Activated T-cell treated with anti-CD3 and anti-CD28 coated beads, Interleukin-2, amount 50 U/mL, for 48 hours (primary cell): ENCODE measurements at places on chromosomes 2 and 18.

DNA sequence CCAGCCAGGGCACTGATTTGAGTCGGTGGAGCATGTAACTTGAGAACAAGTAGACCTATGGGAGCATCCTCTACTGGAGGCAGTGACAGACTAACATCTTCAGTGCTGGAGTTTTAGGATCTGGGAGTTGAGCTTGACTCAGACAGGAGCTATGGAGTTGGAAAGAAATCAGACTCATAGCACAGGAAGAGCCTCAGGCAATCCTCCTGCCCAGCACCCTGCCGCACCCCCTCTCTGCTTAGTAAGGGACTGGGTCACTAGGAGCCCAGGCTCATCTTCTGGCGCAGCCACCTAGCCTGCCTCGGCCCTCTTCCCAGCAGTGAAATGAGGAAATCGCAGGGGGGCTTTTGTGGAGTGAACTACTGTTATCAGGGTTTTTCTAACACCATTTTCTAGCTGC lies 3.6 kb downstream of the ARID5A start:
- DNase-seq, result no peak

DNA sequence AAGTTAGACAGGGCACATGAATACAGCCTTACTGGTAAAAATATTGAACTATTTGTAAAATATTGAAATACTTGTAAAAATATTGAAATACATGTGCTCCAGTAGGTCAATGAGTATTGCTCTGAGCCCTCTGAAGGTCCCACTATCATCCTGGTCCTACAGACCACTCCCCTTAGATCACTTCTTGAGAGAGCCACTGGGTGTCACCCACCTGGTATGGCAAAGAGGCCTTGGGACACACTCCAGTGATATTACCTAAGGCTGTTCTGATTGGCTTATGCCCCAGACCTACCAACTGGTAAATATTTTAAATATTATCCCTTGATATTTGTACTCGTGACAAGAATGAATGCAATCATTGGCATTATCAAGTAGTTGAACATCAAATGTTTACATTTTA lies 5.0 kb downstream of the THSD7B start:
- DNase-seq, result no peak

DNA sequence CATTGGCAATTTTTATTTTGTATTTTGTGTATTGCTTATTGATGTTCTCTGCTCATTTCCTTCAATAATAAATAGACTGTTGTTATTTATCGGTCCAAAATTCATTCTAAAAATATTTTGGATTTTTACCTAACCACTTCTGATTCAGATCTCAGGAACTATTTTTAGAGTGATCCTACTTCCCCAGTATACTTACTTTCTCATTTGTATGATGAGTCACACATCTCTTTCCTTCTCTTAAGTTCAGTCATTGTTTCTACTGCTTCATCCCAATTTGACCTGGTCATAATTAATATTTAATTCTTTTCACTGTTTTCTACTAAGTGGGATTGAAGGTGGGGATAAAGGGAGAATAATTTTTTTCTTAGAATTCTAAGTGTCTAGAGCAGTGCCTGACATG lies 75.1 kb downstream of the AGPS start:
- DNase-seq, result no peak

DNA sequence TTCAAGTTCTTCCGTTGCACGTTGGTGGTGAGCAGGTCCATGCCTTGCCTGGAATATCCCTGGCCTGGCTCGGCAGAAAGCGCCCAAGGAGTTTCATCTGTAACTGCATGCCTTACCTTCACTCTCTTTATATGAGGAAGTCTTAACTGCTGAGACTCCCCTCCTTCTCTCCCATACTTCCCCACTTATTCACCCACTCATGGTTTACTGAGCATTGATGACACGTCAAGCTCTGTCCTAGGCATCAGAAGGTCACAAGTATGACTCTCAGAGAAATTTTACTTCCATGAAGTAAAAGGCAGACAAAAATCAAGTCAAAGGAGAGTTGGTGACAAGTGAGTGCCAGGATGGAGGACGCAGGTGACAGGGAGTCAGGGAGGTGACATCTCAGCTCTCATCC lies 68.2 kb downstream of the TBC1D8 start:
- no peak for DNase-seq

GRCh38 chr2:163191372-163191771 lies 352.8 kb upstream of the KCNH7 start:
- no peak for DNase-seq

GRCh38 chr2:236521556-236521955 lies 48.1 kb upstream of the ACKR3 start:
- DNase-seq, result no peak

DNA sequence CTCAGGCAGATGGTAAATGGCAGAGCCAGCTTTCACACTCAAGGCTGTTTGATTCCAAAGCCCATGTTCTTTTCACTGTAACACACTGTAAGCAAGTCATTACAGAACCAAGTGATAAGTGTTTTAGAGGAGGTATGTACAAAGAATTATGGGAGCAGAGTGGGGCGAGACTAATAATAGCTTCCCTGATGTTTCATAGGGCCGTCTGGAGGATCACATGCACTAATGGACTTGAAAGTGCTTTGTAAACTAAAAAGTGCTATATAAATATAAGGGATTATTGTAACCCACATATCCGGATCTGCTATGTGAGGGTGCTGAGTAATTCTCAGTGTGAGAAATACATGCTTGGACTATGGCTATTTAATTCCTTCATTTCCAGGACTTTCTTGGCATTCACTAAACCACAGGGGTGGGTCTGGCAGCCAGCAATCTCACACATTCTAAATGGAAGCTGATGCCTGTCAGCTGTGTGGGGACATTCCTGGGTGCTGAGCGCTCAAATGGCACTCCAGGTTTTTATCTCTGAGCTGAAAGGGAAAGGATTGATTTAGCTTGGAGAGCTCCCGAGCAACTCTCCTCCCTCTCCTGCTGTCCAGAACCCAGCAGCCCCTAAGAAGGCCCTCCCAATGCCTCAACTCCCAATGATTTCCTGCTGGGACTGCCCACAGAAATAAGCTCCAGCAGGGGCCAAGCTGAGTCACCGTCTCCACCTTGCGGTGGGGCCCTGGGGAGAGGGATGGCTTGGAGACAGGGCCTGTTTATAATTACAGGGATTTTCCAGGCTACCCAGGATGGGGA lies 222.8 kb downstream of the SOX11 start:
- DNase-seq, result no peak

DNA sequence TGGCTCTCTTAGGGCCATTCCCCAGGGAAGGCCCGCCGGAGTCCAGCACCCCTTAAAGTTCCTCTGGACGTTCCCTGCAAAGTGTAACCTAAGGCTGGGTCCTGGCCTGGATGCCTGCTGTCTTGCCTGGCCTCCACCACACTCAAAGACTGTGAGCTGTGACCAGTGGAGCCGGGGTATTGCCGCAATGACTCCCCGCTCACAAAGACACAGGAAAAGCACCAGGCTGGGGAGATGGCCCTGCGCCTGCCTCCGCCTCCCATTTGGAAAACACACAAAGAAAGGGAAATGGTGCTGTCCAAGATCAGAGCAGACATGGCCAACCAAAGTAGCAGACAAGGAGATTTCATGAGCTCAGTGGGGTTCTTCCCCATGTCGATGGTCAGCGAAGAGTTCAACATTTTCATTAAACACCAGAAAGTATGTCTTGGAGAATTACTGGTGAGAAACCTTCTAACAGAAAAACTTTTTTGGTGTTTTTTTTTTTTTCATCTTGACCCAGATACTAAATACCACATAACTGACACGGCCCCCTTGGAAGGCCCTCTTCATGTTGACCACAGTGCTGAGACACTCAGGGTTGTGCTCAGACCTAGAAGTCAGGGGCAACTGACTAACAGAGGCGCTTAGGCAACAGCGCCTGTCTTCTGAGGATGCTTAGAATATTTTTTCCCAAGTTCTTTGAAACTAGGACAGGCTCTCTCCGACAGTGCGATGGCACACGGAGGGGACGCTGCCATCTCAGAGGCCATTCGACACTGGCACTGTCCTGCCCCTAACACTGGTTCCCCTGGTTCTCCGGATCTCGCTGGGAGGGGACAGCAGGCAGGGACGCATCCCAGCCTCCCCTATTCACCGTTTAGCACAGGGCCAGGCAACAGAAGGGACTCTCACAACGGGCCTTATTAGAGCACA lies 226.4 kb upstream of the ID2 start:
- DNase-seq, result no peak

DNA sequence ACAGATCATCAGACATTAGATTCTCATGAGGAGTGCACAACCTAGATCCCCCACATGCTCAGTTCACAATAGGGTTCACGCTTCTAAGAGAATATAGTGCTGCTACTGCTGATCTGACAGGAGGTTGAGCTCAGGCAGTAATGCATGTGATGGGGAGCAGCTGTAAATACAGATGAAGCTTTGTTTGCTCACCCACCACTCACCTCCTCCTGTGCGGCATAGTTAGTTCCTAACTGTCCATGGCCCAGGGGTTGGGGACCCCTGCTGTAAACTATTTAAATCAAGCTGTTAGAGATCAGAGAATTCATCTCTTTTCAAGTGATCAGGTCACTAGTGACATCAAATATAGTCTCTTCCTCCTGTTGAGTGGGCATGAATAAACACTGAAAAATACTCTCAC lies 88.8 kb upstream of the ACVR2A start:
- no peak for DNase-seq

GRCh38 chr18:63140038-63140450 lies 179.5 kb downstream of the BCL2 start:
- no peak for DNase-seq

GRCh38 chr2:71937396-71937795 lies 210.3 kb downstream of the CYP26B1 start:
- no peak for DNase-seq

GRCh38 chr18:8403713-8404112 lies 205.5 kb upstream of the RAB12 start:
- DNase-seq, result no peak
